Stimulated activated CD4-positive, alpha-beta T cell treated with anti-CD3 and anti-CD28 coated beads, Interleukin-15, amount 100 ng/mL, for 24 hours (primary cell): ENCODE measurements at places on chromosomes 4 and X.

GRCh38 chr4:61201961-61202637, 2.0 kb downstream of the ADGRL3 start:
- no peak for DNase-seq

DNA sequence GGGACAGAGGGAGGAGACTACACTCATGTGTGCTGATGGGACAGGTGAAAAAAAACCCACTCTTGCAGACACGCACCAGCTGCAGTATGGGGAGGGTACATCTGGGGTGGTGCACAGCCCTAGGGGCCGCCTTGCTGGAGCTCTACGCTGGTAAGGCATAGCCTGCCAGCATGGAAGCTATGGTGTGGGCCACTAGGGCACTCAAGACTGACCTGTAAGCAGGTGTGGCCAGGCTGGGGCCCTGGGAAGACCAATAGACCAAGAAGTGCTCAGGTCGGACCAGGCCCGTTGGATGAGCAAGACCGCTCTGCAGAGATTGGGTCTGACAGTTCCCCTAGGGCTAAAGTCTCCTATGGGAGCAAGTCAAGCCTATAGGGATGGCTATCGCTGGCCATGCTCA, 314.8 kb downstream of the FAM47A start:
- no peak for DNase-seq

DNA sequence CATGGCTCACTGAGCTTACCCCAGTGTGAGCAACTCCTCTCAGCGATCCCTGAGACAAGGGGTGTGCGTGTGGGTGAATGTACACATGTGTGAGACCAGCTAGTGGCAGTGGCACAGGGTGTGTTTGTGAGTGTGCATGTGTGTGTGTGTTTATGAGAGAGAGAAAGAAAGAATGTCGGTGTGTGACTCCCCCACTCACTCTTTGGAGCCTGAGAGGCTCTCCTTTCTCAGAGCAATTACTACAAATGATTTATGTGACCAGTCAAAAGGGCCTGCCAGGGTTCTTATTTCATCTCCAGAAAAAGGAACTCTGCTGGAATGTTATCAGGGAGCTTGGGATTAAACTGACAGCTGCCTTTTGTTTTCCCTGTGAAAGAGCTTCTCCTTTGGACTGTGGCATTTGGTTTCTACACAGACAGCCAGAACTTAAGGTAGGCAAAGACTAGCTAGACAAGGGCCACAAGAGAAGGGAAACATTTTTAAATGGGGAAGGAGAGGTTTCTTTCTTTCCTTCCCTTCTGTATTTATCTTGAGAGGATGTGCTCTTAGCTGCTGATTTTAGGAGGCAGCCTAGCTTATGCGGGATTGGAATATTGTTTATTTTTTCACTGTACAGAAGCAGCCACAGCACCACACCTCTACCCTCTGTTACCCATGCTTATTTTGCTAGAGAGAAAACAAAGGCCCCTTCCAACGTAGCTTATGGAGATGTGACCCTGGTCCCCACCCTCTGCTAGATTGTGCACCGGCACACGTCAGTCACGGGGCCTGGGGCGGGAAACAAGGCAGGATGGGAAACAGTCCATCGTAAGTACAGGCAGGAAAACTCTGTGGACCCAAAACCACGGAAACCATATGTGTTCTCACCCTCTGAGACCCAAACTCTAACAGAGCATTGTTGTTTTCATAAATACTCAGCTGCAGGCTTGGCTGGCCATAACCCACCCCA, 143.5 kb downstream of the MGST2 start:
- no peak for DNase-seq

GRCh38 chr4:59565836-59566235, 1634.3 kb upstream of the ADGRL3 start:
- DNase-seq = no peak

DNA sequence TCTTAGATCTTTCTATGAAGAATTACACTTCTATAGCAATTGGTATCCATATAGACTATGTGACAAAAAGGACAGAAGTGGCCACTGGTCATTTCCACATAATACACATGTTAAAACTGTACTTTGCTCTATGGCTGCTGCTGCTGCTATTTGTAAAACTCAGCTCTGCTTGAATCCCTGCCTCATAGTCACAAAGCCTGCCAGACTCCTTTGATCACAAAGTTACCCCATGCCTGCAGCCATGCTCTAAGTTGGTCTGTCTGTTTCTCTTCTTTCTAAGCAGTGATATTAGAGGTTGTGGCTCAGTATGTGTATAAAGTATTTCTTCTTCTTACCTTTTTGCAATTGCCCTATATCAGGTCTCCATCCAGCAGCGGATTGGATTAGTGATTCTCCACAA, 210.9 kb downstream of the GRID2 start:
- DNase-seq = no peak

DNA sequence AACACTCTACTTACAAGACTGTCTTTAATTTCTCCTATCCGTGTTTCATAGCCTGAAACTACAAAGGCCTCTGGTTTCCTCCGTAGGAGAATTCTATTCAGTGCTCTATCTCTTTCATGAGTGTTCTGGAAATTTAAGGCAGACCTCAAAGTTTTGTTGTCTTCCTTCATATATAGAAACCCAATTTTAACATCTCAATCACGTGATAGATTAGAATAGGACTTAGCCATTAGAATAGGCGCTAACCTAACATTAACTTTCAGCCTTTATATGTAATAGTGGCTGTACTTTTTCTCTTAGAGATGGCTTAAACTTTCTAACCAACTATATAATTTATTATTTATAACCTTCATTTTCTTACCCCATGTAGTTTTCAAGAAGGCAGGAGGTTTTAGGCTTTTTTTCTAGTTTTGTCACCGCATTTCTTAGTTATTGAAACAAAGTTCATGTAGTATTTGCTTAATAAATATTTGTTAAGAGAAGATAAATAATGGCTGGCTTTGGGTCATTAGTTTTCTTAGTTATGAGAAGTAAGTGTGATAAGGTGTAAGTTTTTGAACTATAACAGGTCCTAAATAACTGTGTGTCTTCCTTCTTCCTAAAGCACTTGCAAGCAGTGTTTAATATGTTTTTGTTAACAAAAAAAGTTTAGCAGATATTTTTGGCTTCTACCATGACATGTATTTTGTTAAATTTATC, 1504.6 kb upstream of the ADGRL3 start:
- no peak for DNase-seq

GRCh38 chr4:153269218-153269990, 65.2 kb downstream of the TRIM2 start:
- DNase-seq = no peak

- DNase-seq = no peak
Observed at GRCh38 chrX:3286196-3286945, 60.1 kb downstream of the MXRA5 start.

DNA sequence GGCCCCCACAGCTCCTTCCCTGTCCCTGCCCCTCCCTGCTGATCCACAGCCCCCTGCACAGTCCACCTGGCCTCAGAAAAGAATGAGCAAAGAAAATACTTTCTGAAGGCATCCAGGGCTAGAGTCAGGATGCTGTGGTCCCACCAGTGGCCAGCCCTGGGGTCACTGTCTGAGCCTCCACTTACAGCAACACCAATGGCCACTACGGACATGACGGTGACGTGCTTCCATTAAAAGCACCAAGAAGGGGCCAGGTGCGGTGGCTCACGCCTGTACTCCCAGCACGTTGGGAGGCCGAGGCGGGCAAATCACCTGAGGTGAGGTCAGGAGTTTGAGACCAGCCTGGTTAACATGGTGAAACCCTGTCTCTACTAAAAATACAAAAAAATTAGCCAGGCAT, 4.0 kb downstream of the JAKMIP1 start:
- DNase-seq = no peak

GRCh38 chrX:112670977-112671376, 8.8 kb downstream of the LHFPL1 start:
- DNase-seq = no peak

DNA sequence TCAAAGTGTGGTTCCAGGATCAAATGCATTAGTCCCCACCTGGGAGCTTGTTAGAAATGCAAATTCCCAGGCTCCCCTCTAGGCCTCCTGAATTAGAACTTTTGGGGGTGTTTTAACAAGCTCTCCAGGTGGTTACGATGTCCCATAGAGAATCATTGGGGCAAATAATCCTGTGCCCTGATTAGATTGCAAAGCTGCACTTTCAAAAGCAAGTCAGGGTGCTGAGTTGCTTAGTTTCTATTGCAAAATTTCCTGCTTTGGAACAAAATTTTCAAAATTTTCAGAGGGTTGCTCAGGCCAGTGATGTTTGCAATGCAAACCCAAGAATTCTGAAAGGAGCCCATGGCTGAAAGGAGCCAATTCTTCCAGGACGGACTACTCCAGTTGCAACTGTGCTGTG, 71.0 kb downstream of the MGST2 start:
- no peak for DNase-seq

GRCh38 chr4:41287005-41287404, 30.3 kb downstream of the UCHL1 start:
- no peak for DNase-seq

DNA sequence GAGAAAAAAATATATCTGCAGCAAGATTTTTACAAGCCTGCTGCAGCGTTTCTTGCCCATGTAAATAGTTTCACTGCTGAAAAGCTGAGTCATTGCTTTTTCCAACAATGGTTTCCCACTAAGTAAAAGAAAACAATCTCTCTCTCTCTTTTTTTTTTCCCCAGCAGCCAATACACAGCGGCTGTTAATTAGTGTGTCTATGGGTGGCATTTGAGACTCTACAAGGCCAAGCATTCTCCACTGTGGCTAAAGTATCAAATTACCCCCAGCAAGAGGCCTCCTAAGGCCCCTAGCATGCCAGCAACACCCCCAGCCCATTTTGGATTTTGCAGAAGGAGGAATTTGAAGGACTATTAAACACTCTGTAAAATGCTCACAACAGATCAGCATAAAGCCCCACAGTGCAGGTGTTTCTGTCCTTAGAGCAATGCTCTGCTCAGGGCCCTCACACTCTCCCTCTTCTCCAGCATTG, 837.4 kb downstream of the TRIML1 start:
- no peak for DNase-seq

- DNase-seq = no peak
Observed at GRCh38 chr4:167028976-167029375, 205.3 kb downstream of the SPOCK3 start.

DNA sequence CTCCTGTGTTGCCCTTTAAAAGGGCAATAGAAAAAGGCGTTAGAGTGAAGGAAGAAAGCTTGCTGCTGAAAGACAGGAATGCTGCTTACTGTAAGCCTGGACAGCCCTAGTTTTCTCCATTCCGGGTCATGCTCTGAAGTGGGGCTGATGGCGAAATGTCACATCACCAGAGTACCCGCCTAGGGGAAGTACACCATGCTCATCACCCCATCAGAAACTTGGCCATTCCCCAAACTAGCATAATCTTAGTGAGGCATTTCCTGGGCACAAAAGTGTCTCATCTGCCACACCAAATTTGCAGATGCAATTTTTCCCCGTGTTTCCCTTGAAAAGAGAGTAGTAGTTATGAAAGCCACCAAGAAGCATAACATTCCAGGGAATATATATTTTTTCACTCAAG, 47.8 kb upstream of the CAMK2D start:
- no peak for DNase-seq

DNA sequence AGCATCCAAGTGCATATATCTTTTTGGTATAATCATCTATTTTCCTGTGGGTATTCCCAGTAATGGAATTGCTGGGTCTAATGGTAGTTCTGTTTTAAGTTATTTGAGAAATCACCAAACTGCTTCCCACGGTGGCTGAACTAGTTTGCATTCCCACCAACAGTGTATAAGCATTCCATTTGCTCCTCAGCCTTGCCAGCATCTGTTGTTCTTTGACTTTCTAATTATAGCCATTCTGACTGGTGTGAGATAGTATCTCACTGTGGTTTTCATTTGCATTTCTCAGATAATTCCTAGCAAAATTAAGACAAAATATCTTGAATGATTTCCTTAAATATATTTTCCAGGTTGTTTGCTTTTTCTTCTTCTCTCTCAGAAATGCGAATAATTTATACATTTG, 341.1 kb downstream of the GBA3 start:
- no peak for DNase-seq

DNA sequence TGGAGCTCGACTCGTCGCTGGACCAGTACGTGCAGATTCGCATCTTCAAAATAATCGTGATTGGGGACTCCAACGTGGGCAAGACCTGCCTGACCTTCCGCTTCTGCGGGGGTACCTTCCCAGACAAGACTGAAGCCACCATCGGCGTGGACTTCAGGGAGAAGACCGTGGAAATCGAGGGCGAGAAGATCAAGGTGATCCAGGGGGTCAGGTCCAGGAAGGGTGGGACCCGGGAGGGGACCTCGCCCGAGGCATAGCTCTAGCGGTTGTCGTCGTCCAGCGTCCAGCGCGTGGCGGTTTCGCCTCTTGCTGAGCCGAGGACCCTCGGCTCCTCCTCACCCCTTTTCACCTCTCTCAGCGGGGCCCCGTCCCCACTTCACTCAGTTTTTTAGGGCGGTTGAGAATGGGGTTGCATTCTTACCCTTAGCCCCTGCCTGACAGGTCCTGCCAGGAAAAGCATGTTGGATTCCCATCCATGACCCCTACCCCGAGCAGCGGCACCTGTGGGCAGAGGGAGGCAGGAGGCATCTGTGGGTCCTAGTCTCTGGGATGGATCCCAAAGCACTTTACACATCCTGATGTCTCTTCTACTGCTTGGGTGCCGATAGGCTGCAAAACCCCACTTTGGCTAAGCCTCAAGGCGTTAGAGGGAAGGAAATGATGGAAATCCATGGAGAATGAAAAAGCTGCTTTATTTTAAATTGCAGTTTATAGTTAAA, 524 bp downstream of the RAB33A start:
- peak; percentile 10 for DNase-seq

DNA sequence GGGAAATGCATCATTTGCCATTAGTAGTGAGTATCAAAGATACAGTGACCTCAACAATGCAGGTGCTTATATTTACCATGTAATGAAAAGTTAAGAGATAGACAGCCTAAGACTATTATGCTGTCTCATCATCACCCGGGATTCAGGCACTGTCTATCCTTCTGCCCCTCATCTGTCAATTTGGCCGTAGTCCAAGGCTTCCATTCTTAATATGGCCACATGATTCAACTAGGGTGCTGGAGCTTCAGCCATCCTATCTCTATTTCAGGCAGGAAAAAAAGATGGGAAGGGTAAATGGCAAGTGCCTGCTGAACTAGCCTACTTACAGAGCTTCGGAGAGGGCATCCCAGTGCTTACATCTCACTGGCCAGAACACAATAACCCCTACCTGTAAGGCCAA, 196.7 kb upstream of the LNX1 start:
- DNase-seq = no peak

- no peak for DNase-seq
Observed at GRCh38 chrX:70426286-70427278, 3.5 kb downstream of the GDPD2 start.

GRCh38 chrX:11792461-11793421, 34.7 kb downstream of the MSL3 start:
- DNase-seq = peak; percentile 77

DNA sequence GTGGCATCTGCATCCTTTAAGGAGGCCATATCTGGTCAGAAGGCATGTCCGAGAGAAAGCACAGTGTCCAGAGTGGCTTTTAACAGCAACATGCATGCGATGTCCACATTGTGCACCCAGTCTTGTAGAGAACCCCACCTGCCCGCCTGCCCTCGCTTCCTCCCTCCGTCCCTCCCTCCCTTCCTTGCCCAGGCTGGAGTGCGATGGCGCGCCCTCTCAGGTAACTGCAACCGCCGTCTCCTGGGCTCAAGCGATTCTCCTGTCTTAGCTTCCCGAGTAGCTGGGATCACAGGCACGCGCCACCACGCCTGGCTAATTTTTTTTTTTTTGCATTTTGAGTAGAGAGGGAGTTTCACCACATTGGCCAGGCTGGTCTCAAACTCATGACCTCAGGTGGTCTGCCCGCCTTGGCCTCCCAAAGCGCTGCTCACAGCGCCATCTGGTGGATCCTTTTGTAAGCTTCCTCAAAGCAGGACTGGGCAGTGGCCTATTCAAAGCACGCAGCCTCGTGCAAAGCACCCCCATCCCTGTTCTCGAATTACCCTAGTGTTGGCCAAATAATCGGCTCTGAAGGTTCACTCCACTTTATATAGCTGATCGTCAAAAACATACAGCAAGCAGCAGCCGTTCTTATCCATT, 15.0 kb downstream of the BRCC3 start:
- peak; percentile 50 for DNase-seq
